ENCODE measurements at places on chromosomes 16 and 17.

DNA sequence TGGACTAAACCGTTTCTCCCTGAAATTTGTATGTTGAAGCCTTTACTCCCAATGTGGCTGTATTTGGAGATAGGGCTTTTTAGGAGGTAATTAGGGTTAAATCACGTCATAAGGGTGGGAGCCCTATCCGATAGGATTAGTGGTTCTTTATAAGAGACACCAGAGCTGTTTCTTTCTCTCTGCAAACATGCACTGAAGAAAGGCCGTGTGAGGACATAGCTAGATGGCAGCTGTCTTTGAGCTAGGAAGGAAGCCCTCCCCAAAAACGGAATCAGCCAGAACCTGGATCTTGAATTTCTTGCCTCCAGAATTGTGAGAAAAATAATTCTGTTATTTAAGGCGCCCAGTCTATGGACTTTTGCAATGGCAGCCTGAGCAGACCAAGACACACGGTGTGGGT is 14.1 kb downstream of the ODF4 start:
- DNase-seq: no peak

DNA sequence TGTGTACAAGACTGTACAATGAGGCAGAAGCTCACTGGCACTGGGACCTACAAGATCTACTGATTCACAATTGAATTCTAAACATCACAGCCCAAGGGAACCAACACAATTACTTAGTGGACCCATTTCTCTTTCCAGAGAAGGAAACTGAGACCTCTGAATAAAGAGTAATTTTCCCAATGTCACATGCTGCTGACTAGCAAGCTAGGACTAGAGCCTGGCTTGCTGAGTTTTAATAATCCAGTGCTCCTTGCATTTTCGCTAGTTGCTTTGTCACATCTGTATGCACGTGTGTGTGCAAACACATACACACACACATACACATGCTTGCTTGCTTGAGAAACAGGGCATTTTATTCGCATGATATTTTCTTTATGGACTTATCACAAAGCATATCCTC is 3.9 kb upstream of the LPO start:
- DNase-seq: no peak

DNA sequence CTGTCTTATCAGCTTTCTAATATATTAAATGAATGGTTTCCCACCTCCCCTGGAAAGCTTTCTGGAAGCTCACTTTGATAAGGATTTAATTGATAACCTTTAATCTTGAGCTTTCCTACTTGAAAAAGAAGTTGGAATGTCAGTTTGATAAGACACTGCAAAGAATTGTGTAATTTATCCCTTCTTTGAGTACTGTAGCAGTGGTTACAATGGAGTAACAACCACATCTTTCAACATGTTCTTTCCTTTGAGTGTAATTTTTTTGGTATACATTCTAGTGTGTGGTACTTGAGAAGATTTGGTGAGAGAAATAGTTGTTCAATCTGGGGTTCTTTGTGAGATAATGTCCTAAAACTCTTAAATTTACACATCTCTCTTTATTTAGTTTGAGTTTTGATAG is 43.4 kb downstream of the CPD start:
- DNase-seq: no peak

DNA sequence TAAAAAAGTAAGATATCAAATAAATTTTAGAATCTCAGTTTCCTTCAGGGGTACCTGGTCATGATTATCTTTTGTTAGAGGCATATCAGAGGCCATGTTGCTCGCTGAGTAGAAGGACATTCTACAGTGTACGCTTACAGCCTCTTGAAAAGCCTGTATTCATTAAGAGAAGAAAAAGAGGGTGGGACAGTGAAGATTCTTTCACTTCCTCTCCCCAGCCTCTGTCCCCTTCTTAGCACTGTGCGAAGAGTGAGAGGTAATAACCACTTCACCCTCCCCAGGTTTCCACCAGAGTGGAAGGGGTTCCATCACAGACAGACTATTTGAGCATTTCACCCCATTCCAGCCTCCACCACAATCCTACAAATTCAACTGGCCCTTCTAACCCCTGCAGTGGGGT is 4.8 kb upstream of the LPO start:
- DNase-seq: no peak

- no peak for DNase-seq
Measured at GRCh38 chr17:49610883-49611584, 35.4 kb downstream of the NXPH3 start.

GRCh38 chr17:14792746-14793145 is 472.4 kb downstream of the PMP22 start:
- DNase-seq: peak; percentile 83

DNA sequence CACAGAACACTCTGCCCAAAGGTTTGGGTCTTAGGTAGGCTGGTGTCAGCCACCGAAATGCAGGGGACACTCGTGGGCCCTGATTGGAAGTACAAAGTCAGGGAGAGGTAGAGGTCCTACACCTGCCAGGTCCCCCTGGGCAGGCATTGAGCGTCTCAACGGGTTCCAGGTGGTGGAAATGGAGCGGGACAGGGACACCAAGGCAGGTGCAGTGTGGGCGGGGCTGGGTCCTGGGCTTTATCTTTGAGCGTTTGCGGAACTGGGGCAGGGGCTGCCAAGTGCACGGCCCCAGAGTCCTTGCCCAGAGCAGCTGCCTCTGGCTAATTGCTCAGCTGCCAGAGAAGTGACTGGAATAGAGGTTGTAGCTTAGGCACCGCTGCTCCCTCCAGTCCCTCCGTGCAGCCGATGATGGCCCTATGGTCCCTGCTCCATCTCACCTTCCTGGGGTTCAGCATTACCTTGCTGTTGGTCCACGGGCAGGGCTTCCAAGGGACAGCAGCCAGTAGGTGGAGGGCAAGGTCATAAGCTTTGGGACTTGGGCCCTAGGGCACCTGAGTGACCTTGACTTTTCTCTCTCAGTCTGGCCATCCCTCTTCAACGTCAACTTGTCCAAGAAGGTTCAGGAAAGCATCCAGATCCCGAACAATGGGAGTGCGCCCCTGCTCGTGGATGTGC is at the start of gene ZACN:
Gene ZACN (plus strand): TSS at position 323 of the 675 bp plus-strand sequence. CDS start 83 bp downstream, at position 406.
- no peak for DNase-seq

DNA sequence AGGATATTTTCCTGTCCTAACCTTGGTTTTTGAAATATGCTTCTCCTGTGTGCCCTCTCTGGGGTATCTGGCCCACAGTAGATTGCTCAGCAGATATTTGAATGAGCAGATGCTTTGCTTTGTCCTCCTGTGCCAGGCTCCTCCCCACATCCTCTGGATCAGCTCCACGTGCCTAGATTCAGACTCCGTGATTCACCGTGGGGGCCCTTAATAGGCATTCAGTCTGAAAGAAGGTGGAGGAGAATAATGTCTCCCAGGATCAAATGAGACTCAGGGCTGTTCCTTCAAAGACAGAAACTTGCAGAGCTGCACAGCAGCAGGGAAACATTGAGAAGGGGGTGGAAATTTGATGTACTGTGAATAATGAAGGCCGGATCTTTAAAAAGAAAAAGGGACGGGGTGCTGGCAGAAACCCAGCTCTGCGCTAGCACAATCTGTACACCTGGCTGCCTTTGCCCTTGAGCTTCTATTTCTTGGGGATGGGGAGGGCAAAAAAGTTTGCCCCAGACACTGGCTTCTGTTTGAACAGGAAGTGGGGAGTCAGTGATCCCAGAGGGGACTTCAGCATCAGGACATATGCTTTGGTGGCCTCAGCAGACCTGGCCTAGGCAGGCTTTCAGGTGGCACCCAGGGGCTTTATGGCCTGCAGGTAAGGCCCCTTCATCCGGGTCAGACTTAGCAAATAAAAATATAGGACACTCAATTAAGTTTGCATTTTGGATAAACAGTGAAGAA is 15.9 kb upstream of the SLC12A3 start:
- DNase-seq: no peak

DNA sequence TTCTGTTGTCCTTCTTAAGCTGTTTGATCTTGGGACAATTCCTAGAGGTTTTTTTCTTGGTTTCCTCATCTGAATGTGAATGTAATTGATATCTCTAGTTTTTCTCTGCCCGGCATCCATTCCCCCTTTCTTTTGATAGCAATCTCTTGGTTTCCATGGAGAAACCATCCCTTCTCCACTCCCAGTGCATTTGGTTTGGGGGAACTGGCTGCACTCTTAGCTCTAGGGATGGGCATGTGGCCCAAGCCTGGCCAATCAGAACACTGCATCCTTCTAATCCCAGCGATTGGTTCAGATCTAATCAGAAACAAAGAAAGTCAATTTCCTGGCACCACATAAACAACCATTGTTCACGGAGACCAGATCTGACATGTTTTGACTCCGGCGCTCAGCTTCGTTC is 45.1 kb downstream of the IRX3 start:
- DNase-seq: no peak

GRCh38 chr16:21684199-21684598 is 20.4 kb downstream of the OTOA start:
- DNase-seq: no peak

DNA sequence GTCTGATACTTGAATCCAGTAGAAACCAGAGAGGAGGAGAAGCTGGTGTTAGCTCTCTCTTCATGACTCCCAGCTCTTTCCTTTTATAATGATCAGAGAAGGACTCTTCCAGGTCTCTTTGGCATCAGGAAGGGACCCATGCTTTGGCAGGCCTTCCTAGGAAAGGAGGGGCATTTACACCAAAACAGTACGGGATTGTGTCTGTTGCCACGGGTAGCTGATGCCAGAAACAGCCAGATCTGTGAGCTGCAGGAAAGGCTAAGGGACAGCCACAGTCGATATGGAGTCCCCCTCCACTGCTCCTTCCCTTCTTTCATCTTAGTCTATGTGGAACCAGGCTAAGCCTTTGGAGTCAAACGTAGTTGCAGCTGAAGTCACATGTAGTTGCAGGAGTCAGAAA is 9.3 kb downstream of the CEP295NL start:
- DNase-seq: no peak

GRCh38 chr16:29982560-29983419 is 9.1 kb downstream of the TAOK2 start:
- DNase-seq: no peak

GRCh38 chr16:3092501-3092941 is 6.6 kb downstream of the ZSCAN10 start:
- peak; percentile 49 for DNase-seq

DNA sequence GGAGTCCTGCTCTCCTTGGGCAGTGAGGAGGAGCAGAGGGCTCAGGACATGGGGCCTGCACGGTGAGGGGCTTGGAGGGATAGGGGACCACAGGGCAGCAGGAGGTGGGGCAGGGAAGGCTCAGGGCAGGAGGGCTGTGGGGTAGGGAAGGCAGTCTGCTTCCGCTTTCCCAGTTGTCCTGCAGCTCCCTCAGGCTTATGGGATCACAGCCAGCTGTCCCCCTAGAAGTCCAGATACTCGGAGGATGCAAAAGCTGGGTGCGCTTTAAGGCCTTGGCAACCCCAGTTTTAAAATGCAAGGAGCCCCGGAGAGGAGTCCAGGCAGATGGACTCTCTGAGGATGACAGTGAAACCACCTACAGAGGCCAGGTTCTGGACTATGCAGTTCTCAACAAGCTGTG is 299.1 kb upstream of the FOXF1 start:
- DNase-seq: no peak

DNA sequence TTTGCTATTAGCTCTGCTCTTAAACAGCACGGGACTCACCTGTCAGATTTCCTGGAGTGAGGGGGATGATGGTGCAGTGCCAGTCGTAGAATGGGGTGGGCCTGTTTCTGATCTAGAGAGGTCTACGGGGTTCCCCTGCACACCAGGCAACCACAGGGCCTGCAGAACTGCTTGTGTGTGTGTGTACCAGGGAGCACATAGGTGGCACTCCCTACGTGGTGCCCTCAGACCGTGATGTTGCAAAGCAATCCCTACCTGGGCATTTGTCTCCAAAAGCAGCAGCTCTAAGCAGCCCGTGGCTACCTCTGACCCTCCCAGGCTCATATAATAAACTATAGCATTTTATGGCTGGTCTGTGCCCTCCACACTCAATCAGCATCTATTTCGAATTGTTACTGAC is 38.5 kb downstream of the MPRIP start:
- no peak for DNase-seq

DNA sequence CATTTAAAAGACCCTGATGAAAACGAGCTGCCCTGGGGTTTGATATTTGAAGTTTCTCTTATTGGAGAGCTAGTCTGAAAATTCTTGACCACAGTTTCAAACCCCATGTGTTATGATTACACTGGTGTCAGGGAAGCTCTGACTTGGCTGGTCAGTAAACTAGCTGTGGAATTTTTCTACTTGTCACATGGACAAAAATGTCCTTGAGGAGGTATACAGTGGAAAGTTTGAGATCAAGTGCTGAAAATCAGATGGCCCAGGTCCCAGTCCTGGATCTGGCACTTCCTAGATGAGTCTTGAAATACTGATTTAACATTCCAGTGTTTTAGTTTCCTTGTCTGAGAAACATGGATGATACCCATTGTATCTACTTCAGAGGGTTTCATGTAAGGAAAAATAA is 30.7 kb upstream of the SOX9 start:
- DNase-seq: no peak

DNA sequence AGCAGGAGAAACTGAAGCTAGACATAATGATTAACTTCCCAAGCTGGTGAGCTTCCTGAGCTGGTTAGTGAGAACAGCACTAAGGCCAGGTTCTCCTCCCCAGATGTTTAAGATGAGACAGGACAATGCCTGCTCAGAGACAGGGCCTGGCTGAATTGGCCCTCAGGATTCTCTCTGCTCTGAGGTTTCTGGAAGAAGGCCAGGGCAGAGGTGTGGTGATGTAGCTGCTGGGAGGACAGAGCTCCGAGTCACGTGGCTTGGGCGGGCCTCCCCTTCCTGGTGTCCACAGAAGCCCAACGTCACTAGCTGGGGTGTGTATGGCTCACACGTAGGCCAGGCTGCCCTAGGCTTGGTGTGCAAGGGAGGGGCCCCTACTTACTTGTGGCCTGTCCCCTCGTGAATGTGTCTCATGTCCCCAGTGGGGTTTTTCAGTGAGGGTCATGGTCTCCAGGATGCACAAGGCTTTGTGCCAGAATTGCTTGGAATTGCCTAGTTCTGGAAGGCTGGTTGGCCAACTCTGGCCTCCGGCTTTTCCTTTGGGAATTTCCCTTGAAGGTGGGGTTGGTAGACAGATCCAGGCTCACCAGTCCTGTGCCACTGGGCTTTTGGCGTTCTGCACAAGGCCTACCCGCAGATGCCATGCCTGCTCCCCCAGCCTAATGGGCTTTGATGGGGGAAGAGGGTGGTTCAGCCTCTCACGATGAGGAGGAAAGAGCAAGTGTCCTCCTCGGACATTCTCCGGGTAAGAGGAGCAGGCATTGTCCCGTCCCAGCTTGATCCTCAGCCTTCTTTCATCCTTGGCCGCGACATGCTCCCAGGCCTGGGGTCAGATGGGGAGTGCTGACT is 3.4 kb downstream of the NOD2 start:
- DNase-seq: peak; percentile 60

GRCh38 chr16:57781349-57781740 is 20.9 kb downstream of the KIFC3 start:
- DNase-seq: no peak
